ENCODE measurements at places on chromosomes 5 and 9. TPM values are rescaled to one million over a fixed set of nuclear protein-coding genes. Genes with fewer than 3 reads are reported as not detected.

GRCh38 chr5:7221041-7221440 is 174.9 kb upstream of the ADCY2 start:
- no peak for DNase-seq

- no peak for DNase-seq
Measured at GRCh38 chr9:128946571-128947276, 679 bp downstream of the DOLK start.

DNA sequence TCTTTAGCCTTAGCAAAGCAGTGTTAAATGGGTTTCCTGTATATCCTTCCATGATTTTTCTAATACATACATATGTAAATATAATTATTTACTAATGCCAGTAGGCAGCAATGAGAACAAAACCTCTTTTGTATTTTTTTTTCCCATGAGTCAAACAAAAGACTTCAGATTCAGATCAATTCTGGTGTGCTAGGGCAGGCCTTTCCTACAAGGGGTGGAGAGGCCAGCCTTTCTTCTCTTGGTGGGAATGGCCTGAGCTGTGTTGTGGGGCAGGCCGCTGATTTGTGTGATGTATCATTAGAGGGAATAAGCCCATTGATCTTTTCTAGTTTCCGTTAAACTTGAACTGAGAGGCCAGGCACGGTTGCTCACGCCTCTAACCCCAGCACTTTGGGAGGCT is 115.5 kb upstream of the DMRT1 start:
- DNase-seq: no peak

DNA sequence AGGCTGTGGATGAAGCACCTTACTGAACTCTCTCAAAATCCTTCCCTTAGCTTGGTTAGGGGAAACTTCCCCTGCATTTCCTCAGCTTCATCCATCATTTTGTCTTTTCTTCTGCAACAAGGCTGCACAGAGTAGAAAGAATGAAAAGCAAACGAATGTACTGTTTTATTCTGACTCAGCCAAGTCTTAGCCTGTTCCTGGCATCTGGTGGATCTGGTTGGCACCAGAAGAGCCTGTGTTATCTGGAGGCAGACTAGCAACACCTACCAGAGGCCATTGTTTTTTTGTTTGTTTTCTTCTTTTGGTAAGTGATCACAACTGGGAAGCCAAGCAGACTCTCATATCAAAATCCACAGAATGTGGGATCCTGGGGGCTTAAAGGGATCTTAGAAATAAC is 200.7 kb downstream of the FANCC start:
- DNase-seq: no peak

DNA sequence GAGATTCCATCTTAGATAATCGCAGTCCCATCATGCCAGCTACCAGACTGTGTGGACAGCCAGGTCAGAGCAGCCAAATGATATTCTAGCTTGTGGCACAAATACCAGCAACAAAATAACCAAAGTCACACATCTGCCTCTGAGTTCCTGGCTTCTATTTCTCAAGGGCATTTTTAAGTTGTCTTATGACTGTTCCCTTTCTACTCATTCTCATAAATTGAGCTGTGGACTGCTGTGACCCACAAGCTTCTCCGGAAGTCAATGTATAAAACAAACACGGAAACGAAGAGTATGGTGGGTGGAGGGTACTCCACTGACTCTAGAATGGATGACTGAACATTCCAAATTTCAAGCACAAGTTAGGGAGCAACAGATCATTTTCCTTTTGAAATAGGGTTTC is 43.9 kb downstream of the PDCD1LG2 start:
- no peak for DNase-seq

Gene PCDHGA3
- 0.33 TPM for polyA plus RNA-seq

Gene WDR38
- polyA plus RNA-seq: not detected

Gene NUDCD2
- 7.8 TPM for polyA plus RNA-seq
